CD4-positive, alpha-beta T cell treated with Interleukin-4 for 1 hour (primary cell): ENCODE measurements at places on chromosomes 5 and 9.

GRCh38 chr9:6054280-6055099 is 39.1 kb upstream of the RANBP6 start:
- DNase-seq: peak; percentile 59

DNA sequence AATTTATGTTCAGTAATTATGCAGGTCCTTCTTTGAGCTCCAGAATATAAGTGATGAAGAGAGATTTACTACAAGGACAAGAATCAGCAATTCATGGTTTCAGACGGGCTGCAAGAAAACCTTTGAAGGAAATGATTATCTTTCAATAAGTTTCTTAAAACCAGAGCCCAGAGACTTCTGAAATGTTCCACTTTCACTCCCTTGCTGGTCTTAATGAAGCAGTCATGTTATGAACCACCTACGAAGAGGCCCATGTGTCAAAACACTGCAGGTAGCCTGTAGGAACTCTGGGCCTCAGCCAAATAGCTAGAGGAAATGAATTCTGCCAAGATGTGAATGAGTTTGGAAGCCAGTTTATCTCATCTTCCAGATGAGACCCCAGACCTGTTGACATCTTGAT is 505.9 kb upstream of the MEF2C start:
- no peak for DNase-seq

DNA sequence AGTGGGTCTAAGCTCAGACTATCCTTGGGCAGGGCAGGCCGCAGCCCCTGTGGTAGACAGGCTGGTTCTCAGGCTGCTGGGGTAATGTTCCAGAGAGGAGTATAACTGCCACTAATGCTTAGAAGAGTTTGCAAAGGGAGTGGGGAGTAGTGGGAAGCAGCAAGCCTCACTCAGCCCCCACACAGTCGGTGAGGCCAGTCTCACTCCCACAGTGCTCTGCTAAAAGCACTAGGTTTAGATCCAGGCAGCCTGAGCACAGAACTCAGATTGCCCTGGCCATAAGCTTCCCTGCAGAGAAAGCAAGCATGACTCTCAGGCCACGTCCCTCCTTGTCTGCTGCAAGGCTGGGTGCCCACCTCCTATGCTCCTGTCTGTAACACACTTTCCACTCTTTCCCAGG is 69.4 kb upstream of the HCN1 start:
- DNase-seq: no peak

- DNase-seq: no peak
Measured at GRCh38 chr5:163727028-163727427, 221.6 kb downstream of the MAT2B start.

- DNase-seq: no peak
Measured at GRCh38 chr5:155822177-155822576, 504.8 kb upstream of the SGCD start.

- DNase-seq: no peak
Measured at GRCh38 chr5:64210866-64211265, 45.2 kb downstream of the RNF180 start.

- DNase-seq: no peak
Measured at GRCh38 chr9:95434116-95435073, 82.4 kb downstream of the PTCH1 start.
